ENCODE measurements at places on chromosomes 5 and 9. TPM values are rescaled to one million over a fixed set of nuclear protein-coding genes. Genes with fewer than 3 reads are reported as not detected.

DNA sequence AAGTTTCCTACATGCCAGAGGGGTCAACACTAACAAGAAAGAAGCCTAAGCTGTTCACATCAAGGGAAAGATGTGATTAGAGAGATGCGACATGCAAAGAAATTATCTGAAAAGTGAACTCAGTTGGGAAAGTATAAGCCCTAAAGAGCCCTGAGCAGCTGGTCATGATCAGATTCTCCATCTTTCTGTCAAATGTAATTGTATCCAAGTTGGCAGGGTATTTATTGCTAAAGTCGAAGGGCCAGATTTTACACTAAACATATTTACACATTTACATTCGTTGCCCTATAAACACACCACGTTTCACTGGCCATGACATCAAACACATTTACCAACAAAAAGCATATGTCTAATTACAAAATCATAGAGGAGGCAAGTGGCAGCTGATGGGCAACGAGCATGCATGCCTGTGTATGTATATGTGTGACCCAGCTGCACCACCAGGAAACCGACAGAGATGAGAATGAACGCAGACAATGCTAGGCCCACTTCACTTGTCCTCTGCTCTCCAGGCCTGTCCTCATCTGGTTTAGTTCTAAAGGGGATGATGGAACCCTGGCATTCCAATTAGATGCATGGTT, 6.3 kb downstream of the FOXD1 start:
- no peak for DNase-seq

The CARD19 gene
- 17.5 TPM for polyA plus RNA-seq

- no peak for DNase-seq
Measured at GRCh38 chr9:35618325-35618727, at the start of gene CD72. Gene CD72, minus strand, starts transcription at chr9:35618413. Its CDS starts 110 bp downstream, at chr9:35618303.

GRCh38 chr5:124919747-124920525, 173.5 kb upstream of the ZNF608 start:
- no peak for DNase-seq

The CYLC2 gene
- polyA plus RNA-seq = not detected

DNA sequence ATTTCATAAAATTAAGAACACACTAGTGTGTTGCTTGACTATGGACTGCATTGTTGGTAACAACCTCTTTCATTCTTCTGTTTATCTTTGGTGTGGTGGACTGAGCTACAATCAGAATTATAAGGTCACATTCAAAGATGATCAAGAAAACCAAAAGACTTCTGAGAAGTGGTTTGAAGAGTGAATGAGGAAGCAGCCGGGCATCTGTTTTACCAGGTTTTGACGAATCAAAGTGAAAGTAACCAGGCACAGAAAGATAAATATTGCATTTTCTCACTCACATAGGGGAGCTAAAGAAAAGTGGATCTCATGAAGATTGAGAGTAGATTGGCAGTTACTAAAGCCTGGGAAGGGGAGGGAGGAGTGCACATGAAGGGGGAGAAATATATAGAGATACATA, 589.1 kb downstream of the ZNF608 start:
- no peak for DNase-seq

DNA sequence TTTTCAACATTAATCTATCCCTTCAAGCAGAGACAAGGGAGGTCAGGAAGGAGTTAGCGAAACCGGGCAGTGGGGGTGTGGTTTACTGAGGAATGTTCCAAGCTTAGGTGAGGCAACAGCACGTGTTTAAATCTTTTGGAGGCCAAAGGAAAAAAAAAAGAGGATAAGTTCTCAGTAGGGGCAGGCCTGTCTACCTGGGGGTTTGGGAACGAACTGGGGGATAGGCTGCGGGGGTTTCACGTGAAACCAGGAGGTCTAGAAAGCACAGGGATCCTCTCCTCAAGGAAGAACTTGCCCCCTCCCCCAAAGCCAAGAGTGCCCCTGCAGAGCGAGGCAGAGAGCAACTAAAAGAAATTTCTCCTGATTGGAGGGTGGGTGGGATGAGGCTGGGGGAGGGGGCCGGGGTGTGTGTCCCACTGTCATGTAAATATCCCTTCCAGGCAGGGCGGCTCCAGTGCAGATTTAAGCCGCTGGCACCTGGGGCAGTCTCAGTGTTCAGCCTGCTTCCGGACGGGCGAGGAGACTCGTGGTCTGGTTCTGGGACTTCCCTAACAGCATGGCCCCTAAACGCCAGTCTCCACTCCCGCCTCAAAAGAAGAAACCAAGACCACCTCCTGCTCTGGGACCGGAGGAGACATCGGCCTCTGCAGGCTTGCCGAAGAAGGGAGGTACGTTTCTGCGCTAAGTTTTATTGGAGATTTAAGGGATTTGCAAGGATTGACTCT, 5.5 kb upstream of the SET start:
- no peak for DNase-seq

GRCh38 chr9:18482371-18482770, 8.4 kb downstream of the ADAMTSL1 start:
- no peak for DNase-seq

DNA sequence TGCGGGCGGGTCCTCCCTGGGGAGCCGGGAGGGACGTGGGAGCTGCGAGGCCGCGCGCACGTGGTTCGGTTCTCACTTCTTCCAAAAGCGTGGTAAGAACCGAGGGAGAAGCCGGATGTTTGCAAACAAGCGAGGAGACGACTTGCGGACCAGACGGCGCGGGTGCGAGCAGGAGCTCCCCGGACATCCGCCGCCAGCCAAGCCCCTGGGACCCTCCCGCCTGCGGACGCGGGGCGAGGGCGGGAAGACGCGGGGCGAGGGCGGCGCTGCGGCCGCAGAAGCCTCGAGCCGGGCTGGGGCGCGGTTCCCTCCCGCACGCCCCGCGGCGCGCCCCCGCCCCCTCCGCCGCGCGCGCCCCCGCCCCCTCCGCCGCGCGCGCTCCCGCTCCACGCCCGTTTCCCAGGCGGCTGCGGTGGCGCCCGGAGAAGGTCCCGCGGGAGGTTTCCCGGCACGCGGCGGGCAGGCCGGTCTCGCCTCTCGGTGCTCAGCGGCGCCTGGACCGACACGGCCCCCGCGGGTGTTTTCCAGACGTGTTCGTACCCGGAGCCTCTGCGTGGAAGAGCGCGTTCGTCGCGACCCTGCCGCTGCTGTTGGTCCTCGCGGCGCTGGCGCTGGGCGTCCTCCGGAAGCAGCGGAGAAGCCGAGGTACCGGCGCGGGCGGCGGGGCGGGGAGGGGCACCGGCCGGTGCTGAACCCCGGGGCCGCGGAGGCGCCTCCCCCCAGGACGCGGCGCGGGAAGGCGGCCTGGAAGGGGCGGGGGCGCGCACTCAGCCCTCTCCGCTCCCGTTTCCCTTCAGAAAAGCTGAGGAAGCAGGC, 12.8 kb downstream of the BTNL9 start:
- no peak for DNase-seq

GRCh38 chr9:133505901-133506652, 18.7 kb downstream of the MYMK start:
- DNase-seq = no peak

The PTPRD gene
- polyA plus RNA-seq = 114 TPM

GRCh38 chr9:126621061-126621918, 7.6 kb downstream of the LMX1B start:
- no peak for DNase-seq

The TMEM215 gene
- 0.12 TPM for polyA plus RNA-seq

DNA sequence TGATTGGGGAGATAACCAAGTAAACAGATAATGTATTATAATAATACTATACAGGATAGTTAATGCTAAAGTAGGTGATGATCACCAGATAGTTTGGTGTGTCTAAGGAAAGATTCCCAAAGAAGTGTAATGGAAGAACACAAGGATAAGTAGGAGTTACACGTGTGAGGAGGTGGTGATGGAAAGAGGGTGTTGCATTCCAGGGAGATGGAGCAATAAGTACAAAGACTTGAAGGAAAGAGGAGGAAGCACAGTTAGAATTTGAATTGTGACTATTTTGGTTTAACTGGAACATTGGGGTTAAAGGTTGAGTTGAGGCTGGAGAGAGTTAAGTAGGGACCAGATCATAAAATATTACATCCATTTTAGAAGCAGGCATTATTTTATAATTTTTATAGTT, 76.9 kb downstream of the IPO11 start:
- DNase-seq = no peak

The CENPK gene
- 33.2 TPM for polyA plus RNA-seq

- no peak for DNase-seq
Measured at GRCh38 chr5:151739395-151739794, 19.0 kb downstream of the ATOX1 start.

The SPATA31E1 gene
- not detected for polyA plus RNA-seq

Data from renal cortex interstitium (tissue), 15 donors.